Activated T-helper 17 cell treated with anti-CD3 and anti-CD28 coated beads, Interleukin-2, amount 50 U/mL, for 72 hours (primary cell): ENCODE measurements at places on chromosomes 4 and X.

- H3K27ac ChIP-seq: no peak overlapping the region
- no peak overlapping the region for H3K4me3 ChIP-seq
- H3K4me1 ChIP-seq: no peaks in the 10 kb centered on the region
Measured at GRCh38 chr4:144350706-144351105, 210.2 kb upstream of the GYPA start.

- H3K4me3 ChIP-seq: no peak overlapping the region
- ATAC-seq: no peak
- no peak overlapping the region for H3K27ac ChIP-seq
- no peaks in the 10 kb centered on the region for H3K27me3 ChIP-seq
Measured at GRCh38 chr4:164514765-164515164, 239.2 kb upstream of the SMIM31 start.

DNA sequence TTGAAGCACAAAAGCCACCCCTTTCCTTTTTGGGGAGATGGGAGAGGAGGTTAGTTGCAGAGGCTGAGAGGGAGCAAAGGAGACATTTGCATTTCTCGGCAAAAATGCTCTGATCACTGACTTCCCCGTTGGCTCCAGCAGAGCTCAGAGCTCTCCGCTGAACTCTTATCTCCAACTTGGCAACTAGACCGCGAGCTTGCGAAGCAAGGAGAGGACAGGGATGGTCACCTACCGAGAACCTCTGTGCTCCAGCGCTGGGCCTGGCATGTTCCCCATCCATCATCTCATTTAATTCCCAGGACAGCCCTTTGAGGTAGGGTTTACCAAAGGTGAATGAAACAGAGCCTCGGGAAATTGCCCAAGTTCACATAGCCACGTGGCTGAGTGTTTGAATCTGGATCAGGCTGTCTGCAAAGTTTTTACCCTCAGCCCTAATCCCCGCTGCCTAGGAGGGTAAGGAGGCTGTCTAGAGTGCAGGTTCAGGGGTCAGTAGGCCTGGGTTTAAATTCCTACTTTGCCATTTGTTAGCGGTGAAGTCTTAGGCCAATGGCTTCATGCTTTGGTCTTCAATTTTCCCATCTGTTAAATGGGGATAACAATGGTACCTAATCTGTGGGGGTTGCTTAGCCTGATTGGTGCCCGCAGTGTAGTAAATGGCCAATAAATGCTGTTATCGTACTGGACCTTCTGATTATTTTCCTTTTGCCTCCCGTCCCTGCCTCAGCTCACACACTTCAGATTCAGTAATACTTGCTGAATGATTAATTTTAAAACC, 3.8 kb upstream of the CITED1 start:
- H3K4me1 ChIP-seq: no peaks in the 10 kb centered on the region
- H3K27ac ChIP-seq: no peak overlapping the region
- no peaks in the 10 kb centered on the region for H3K36me3 ChIP-seq
- peaks cover 27% of the 10 kb centered on the region for H3K27me3 ChIP-seq

- ATAC-seq: no peak
- no peaks in the 10 kb centered on the region for H3K36me3 ChIP-seq
- H3K27me3 ChIP-seq: peaks cover 3% of the 10 kb centered on the region
- no peak overlapping the region for H3K27ac ChIP-seq
- no peak overlapping the region for H3K4me3 ChIP-seq
- no peaks in the 10 kb centered on the region for H3K4me1 ChIP-seq
Measured at GRCh38 chr4:6232836-6233785, 32.8 kb upstream of the JAKMIP1 start.

GRCh38 chrX:48927123-48927522, 8.3 kb upstream of the PIM2 start:
- H3K27ac ChIP-seq: no peak overlapping the region
- no peak for ATAC-seq
- peaks cover 92% of the 10 kb centered on the region for H3K36me3 ChIP-seq
- H3K4me3 ChIP-seq: no peak overlapping the region
- H3K27me3 ChIP-seq: no peaks in the 10 kb centered on the region

DNA sequence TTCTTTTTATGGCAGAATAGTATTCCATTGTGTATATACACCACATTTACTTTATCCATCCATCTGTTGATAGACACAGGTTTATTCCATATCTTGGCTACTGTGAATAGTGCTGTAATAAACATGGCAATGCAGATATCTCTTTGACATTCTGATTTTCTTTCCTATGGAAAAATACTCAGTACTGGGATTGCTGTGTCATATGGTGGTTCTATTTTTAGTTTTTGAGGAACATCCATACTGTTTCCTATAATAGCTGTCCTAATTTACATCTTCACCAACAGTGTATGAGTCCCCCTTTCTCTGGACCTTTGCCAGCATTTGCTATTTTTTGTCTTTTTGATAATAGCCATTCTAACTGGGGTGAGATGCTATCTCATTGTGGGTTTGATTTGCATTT, 73.5 kb downstream of the GPAT3 start:
- H3K4me1 ChIP-seq: no peaks in the 10 kb centered on the region
- no peak overlapping the region for H3K4me3 ChIP-seq
- no peak for ATAC-seq
- H3K27ac ChIP-seq: no peak overlapping the region

DNA sequence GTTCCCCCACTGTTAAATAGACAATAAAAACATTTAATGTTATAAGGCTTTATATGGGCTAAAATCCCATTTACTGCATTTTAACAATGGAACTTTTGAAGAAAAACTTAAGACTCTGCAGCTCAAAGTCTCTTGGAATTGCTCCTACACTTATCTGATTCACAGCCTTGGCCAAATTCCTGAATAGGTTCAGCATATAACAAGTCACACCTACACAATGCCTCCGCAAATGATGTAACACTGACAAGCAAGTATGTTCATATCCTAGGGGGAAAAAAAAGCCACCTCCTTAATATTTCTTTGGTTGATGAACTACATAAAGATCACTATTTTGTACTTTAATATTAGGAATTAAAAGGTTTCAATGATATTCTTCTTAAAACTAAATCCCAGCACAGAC, 34.5 kb downstream of the RPS6KA6 start:
- H3K36me3 ChIP-seq: no peaks in the 10 kb centered on the region
- no peaks in the 10 kb centered on the region for H3K27me3 ChIP-seq
- no peak overlapping the region for H3K27ac ChIP-seq
- no peak for ATAC-seq
- no peaks in the 10 kb centered on the region for H3K4me1 ChIP-seq

DNA sequence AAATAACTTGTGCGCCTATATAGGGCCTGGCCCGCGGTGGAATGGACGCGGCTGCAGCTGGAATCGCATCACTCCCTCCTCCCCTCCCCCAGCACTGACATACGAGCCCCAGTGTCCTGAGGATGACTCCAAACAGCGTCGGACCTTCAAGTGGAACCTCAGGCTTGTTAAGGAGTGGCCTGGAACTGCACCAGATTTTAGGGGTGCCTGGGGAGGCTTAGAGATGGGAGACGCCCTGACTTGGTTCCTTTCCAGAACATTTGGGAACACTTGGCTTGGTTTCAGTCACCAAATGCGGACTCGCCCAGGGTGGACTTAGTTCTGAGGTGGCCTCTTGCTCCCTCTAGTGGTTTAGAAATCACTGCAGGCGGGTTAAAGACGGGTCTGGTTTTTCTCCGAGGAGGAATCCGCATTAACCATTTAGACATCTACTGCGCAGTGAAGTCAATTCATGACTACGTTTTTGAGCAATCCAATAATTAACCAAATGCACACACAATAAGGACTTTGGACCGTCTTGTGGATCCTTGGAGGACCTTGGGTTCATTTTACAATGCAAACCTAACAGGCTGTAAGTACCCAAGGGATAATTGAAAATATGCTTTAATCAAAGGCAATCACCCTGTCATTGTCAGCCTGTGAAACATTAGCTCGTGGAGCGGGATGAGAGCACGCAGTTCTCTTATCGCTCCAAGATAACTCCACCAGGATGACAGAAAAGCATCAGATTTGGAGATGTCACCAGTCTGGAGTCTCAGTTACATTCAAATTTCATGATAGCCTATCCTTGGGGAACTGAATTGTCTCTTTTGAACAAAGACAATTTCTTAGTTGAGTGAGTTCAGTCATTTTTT, 11.2 kb upstream of the PDGFRA start:
- peak; percentile 66 for ATAC-seq
- no peak overlapping the region for H3K27ac ChIP-seq
- no peaks in the 10 kb centered on the region for H3K4me1 ChIP-seq
- H3K27me3 ChIP-seq: peaks cover 31% of the 10 kb centered on the region
- H3K4me3 ChIP-seq: peak overlapping the region; percentile 37

GRCh38 chr4:76458825-76459224, 23.8 kb downstream of the SHROOM3 start:
- no peak for ATAC-seq
- H3K27ac ChIP-seq: no peak overlapping the region
- H3K36me3 ChIP-seq: no peaks in the 10 kb centered on the region

- ATAC-seq: no peak
- H3K27me3 ChIP-seq: peaks cover 38% of the 10 kb centered on the region
- no peaks in the 10 kb centered on the region for H3K36me3 ChIP-seq
- H3K4me1 ChIP-seq: no peaks in the 10 kb centered on the region
- H3K27ac ChIP-seq: no peak overlapping the region
Measured at GRCh38 chr4:107826421-107826980, 1.8 kb downstream of the SGMS2 start.

DNA sequence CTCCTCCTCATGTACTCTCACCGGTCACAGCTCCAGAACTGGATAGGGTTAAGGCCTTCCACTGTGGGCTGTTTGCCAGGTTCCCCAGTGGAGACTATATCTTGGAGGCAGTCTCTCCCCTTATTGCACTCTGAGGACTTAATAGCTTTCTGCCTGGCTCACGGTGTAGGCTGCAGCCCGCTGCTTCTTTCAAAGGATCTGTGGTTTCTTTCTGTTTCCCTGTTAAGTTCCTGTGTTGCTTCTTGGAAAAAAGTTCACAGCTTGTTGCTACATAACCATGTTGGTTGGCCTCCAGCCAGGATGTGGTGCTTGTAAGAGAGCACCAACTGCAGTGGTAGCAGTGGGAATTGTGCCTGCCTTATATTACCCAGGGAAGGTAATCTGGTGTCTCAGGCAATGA, 24.9 kb upstream of the ZDHHC15 start:
- no peak for ATAC-seq
- H3K4me1 ChIP-seq: no peaks in the 10 kb centered on the region
- no peaks in the 10 kb centered on the region for H3K36me3 ChIP-seq
- no peak overlapping the region for H3K27ac ChIP-seq

- no peaks in the 10 kb centered on the region for H3K27me3 ChIP-seq
- no peak overlapping the region for H3K4me3 ChIP-seq
- peaks cover 47% of the 10 kb centered on the region for H3K4me1 ChIP-seq
- H3K27ac ChIP-seq: peak overlapping the region; percentile 83
Measured at GRCh38 chr4:25847329-25847728, 15.5 kb downstream of the SEL1L3 start.

- H3K4me3 ChIP-seq: no peak overlapping the region
- no peak overlapping the region for H3K27ac ChIP-seq
- ATAC-seq: no peak
- H3K27me3 ChIP-seq: peaks cover 9% of the 10 kb centered on the region
- H3K36me3 ChIP-seq: no peaks in the 10 kb centered on the region
Measured at GRCh38 chr4:7598939-7599790, 164.4 kb upstream of the PSAPL1 start.

- ATAC-seq: no peak
- no peak overlapping the region for H3K27ac ChIP-seq
- H3K4me3 ChIP-seq: no peak overlapping the region
- no peaks in the 10 kb centered on the region for H3K27me3 ChIP-seq
- no peaks in the 10 kb centered on the region for H3K36me3 ChIP-seq
Measured at GRCh38 chrX:39896951-39897740, 200.6 kb downstream of the BCOR start.

DNA sequence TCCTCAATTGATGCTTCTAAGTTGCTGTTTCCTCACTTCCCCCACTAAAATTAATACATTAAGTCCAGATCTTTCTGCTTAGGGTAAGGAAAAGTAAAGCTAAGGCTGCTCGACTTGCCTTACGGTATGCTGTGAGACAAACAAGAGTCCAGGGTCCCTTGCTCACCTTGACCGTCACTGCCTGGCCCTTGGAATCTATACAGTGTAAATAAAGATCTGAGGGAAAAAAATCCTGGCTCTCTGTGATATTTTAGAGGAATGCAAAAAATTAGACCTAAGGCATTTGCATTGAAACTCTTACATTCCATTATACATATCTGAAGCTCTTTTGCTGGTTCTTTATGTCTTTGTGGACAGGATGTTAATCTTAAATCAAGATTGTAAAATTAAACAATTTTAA, 129.6 kb upstream of the HCCS start:
- no peak overlapping the region for H3K27ac ChIP-seq
- H3K36me3 ChIP-seq: no peaks in the 10 kb centered on the region
- ATAC-seq: no peak
- H3K4me3 ChIP-seq: no peak overlapping the region
- no peaks in the 10 kb centered on the region for H3K4me1 ChIP-seq
- no peaks in the 10 kb centered on the region for H3K27me3 ChIP-seq

GRCh38 chr4:146957237-146957636, 11.6 kb upstream of the TTC29 start:
- H3K4me3 ChIP-seq: no peak overlapping the region
- no peaks in the 10 kb centered on the region for H3K36me3 ChIP-seq
- H3K4me1 ChIP-seq: no peaks in the 10 kb centered on the region
- no peak overlapping the region for H3K27ac ChIP-seq
- peak; percentile 71 for ATAC-seq

- H3K27ac ChIP-seq: peak overlapping the region; percentile 90
- H3K4me3 ChIP-seq: peak overlapping the region; percentile 91
- H3K36me3 ChIP-seq: peaks cover 26% of the 10 kb centered on the region
- H3K4me1 ChIP-seq: peaks cover 23% of the 10 kb centered on the region
- peak; percentile 7 for ATAC-seq
Measured at GRCh38 chr4:145939856-145940255, 1.2 kb upstream of the ZNF827 start.

GRCh38 chrX:136825771-136826170, 45.0 kb upstream of the ARHGEF6 start:
- H3K27ac ChIP-seq: no peak overlapping the region
- H3K4me1 ChIP-seq: no peaks in the 10 kb centered on the region
- no peak overlapping the region for H3K4me3 ChIP-seq
- no peaks in the 10 kb centered on the region for H3K27me3 ChIP-seq
- no peak for ATAC-seq

DNA sequence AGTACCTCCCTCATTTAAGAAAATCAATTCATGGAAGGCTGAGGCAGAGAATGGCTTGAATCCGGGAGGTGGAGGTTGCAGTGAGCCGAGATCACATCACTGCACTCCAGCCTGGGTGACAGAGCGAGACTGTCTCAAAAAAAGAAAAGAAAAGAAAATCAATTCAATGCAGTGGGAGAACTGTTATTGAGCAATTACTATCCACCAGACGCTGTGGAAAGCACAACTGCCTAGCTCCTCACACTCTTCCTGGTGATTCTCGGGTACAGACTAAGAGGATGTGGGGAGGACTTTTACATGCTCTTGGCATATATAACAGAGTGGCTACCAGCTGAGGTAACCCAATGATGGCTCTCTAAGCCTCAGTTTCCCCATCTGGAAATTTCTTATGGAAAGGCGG, 2.7 kb upstream of the TMSB4X start:
- ATAC-seq: no peak
- H3K4me3 ChIP-seq: peak overlapping the region; percentile 98
- no peaks in the 10 kb centered on the region for H3K27me3 ChIP-seq

- H3K4me1 ChIP-seq: peaks cover 16% of the 10 kb centered on the region
- H3K4me3 ChIP-seq: no peak overlapping the region
- H3K27me3 ChIP-seq: no peaks in the 10 kb centered on the region
- peaks cover 28% of the 10 kb centered on the region for H3K36me3 ChIP-seq
- no peak for ATAC-seq
Measured at GRCh38 chr4:184664445-184665210, 15.1 kb downstream of the PRIMPOL start.

- no peaks in the 10 kb centered on the region for H3K36me3 ChIP-seq
- H3K4me1 ChIP-seq: no peaks in the 10 kb centered on the region
- ATAC-seq: no peak
- H3K27me3 ChIP-seq: no peaks in the 10 kb centered on the region
- no peak overlapping the region for H3K4me3 ChIP-seq
Measured at GRCh38 chr4:97013711-97014110, 1129.6 kb downstream of the STPG2 start.
